ENCODE measurements at places on chromosomes 3 and 15.

DNA sequence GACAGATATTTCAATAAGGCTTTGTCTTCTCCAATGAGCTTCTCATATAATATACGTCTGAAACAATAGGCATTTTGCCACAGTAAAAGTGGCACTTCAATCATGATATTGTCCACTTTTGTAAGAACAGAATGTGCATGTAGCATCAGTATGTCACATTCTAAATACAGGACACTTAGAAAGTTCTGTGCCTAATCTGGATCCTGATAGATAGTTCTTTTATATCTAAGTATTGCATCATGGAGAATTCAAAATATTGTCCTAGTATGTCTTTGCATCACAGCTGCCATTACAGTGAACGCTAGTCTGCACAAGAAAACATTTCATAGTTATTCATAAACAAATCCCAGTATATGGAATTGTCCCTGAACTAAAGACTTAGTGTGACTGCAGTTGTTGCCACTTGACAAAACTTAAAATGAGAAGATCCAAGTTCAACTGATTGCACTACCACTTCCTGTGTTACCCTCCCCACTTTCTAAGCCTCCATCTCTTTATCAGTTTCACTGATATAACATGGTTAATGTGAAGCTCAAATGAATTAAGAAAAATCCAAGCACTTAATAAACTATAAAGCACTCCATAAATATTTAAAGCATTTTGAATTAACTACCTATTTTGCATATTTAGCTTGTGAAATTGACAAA is 19.6 kb downstream of the LRRFIP2 start:
- DNase-seq: no peak

GRCh38 chr3:16583551-16583950 is 21.7 kb downstream of the DAZL start:
- no peak for DNase-seq

GRCh38 chr15:50227076-50227475 is 38.5 kb downstream of the HDC start:
- DNase-seq: no peak

GRCh38 chr3:57094575-57094974 is 34.1 kb downstream of the SPATA12 start:
- DNase-seq: no peak

- no peak for DNase-seq
These were observed 10.2 kb upstream of the C15orf61 start for GRCh38 chr15:67510597-67511190.

- DNase-seq: no peak
These were observed 143.4 kb downstream of the FNDC3B start for GRCh38 chr3:172182797-172183196.
